EH (cell line): ENCODE measurements at places on chromosomes 5 and 9.

DNA sequence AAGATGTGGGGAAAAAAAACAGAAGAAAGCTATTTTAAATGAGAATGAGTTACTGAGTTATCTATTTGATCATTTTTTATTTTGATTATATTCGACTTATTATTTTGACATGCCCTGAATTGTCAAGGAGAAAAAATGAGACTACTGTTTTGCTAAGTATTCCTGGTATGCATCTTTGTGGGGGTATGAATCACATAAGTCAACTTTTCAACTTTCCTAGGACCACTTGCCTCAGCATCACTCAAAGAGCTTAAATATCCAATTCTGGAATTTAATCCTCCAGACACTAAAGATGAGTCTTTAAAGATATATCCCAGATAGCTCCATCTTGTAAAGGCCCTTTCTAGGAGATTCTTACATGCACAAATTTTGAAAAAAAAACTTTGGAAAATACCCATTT lies 17.4 kb upstream of the SPDL1 start:
- peak; percentile 46 for DNase-seq

DNA sequence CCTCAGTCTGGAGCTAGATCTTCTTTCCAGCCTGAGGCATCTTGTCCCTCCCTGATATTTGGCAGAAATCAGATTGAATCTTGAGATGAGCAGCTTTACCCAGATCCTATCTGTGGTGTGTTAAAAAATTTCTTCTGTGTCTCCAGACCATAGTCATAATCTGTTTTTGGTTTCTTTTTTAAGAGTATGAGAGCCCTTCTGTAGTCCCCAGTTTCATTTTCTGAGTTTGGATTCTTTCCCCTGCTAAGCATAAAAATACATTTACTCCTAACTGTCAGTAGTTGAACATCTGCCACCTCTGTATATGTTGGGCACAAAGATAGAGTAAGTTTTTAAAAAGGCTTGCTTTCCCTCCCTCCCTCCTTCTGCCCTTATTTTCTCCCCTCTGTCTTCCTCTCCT lies 137.7 kb downstream of the CNTLN start:
- peak; percentile 1 for DNase-seq

DNA sequence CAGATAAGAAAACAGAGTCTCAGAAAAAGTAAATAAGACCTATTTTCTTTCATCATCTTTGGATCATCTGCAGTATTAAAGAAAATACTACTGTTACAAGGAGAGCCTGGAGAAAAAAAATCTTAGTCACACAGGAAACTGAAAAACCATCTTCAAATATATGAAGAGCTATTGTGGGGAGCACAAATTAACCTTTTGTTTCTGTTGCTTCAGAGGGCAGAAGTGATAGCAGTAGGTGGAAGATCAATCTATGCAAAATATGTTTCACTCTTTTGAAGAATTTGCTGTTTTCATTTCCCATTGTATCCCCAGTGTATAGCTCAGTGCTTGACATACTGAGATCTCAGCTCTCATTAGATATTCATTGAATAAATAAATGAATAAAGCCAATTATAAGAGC lies 13.1 kb upstream of the CEMIP2 start:
- no peak for DNase-seq

- DNase-seq: no peak
These were observed 31.7 kb downstream of the CEP72 start for GRCh38 chr5:643811-644271.

DNA sequence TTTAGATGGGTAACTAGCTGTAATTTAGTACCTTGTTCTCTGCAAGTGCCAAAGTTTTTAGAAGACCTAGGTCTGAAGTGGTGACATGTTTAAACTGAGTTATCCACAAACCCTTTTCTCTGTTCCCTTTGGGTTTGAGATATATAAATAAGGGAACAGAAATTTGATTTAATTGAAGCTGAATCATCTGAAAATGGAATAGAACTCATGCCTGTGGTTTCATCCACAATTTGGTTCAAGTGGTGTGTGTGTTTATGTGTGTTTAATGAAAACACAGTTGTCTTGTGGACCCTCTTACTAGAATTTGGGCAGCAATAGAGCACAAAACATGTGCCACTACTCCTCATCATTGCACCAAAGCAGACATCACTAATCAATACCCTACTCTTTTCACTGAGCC lies 216.9 kb downstream of the GLIS3 start:
- peak; percentile 27 for DNase-seq

DNA sequence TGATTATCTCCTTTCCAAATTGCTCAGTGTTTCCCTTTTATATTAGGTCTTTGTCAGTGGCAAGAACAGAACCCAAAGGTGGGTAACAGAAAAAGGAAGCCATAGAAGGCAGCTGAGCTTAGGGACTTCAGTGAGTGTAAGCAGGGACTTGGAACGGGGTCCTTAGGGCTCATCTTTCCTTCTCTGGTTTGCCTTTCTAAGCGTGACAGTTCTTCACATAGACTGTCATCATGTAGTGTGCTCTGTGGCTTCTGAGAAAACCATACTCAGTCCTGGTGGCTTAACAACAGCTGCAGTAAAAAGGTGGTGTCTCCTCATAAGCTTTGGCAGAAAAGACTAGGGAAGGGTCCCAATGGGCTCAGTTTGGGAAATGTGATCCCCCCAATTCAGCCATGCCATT lies 108.8 kb downstream of the SLC12A2 start:
- no peak for DNase-seq

DNA sequence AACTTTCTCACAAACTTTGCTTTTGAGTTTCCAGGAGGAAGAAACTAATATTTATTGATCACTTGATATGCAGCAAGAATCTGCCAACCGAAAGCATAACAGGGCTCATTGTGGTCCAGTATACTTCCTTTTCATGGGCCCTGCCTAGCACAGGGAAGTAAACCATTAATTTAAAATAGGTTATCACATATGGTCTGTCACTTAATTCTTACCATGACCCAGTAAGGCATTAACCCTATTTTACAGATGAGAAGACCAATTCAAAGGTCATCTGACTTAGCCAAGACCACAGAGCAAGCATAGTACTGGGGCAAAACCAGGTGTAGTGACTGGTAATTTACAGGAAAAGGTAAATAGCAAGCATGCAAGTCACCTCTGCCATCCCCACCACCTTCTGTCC lies 336.9 kb upstream of the DMAC1 start:
- DNase-seq: no peak

- no peak for DNase-seq
These were observed 80.9 kb upstream of the IRX2 start for GRCh38 chr5:2832394-2832793.

- DNase-seq: peak; percentile 86
These were observed 296.7 kb downstream of the ARL15 start for GRCh38 chr5:54013556-54014194.
